CD4-positive, alpha-beta T cell treated with Interleukin-6 at 100 ng/mL for 8 hours (primary cell): ENCODE measurements at places on chromosomes 5 and 9.
A peak's percentile ranks its signal among the peaks of the same experiment; 100 is the strongest.

DNA sequence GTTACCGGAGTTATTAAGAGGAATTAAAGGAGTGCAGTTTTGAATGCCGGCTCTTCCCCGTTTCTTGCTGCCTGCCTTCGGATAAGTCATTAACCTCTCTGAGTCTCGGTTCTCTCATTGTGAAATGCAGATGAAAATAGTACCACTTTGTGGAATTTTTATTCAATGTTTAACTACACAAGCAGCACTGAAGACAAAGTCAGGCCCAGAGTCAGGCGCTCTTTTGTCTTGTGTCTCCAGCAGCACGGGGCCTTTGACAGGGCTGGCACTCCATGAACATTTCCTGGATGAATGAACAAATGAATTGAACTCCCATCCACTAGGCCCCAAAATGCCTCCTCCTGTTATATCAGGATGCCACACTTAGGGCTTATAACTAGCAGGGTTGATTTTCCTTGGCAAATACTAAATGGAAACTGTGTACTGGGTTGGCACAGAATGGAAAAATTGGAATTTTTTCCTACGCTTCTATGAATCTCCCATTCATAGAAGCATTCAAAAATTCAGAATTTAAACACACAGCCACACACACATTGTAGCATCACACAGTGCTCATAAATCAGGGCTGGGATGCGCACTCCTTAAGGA, 332.8 kb downstream of the MLLT3 start:
- DNase-seq, result no peak

DNA sequence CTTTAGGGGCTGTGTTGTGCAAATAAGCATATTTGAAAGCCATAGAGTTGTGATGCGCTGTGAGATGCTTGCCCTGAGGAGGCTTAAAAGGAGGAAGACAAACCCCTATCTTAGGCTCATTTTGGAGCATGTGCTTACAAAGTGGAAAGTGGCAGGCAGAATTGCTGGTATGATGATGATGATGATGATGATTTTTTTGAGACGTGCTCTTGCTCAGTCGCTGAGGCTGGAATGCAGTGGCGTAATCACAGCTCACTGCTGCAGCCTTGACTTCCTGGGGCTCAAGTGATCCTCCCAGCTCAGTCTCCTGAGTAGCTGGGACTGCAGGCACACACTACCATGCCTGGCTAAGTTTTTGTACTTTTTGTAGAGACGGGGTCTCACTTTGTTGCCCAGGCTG, 1.7 kb downstream of the CNOT8 start:
- DNase-seq, result no peak

GRCh38 chr9:79581794-79582193, 10.0 kb downstream of the TLE4 start:
- DNase-seq, result peak; percentile 62

GRCh38 chr5:169435506-169436229, 134.7 kb upstream of the SLIT3 start:
- no peak for DNase-seq

GRCh38 chr5:156892223-156892622, 42.1 kb downstream of the PPP1R2B start:
- DNase-seq, result no peak

DNA sequence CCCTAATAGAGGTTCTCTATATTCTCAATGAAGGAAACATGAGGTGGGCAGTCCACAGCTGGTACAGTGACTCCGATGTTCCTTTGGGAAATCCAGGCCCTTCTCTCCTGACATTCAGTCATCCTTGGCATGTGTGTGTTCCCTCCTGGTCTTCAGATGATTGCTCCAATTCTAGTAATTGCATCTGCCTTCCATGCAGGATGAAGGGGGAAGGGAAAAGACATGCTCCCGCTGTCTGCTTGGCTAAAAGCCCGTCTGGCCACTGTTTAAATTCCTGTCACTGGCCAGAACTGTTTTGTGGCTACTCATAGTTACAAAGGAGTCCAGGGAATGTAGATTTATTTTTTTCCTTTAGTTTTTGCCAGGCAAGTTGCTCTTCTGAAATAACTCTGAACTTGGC, 65.0 kb downstream of the MAST4 start:
- no peak for DNase-seq

DNA sequence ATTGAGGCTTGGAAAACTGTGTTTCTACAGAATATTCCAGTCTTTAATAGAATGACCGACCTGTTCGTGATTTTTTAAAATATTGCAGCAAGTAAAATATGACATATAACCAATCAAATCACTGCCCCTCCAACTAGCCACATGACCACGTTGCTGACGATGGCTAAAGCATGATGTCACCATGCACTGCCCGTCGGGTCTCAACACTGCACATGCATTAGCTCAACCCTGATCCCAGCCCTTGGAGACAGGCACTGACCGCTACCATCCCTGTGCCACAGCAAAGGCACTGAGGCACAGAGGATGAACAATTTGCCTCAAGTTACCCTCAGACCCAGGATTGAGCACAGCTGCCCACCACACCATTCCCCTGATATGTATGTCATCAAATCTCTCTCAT, 13.5 kb downstream of the DDX31 start:
- DNase-seq, result no peak

GRCh38 chr9:14488421-14489190, 174.7 kb upstream of the NFIB start:
- no peak for DNase-seq

DNA sequence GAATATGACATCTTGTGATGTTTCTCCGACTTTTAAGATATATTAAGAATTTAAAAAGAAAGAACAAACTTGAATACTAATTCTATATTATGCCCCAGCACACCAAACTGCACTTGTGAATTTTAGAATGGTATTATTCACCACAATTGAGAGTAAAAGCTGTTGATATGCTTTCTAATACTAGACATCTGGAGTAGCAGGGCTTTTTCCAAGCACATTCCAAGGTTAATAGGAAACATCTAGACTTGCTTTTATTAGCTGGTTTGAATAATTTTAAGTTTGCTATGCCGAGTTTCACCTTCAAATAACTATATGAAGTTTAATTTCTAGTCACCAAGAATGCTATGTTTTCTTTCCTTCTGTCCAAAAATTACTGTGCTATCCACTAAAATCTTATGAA, 13.5 kb downstream of the NREP start:
- no peak for DNase-seq

DNA sequence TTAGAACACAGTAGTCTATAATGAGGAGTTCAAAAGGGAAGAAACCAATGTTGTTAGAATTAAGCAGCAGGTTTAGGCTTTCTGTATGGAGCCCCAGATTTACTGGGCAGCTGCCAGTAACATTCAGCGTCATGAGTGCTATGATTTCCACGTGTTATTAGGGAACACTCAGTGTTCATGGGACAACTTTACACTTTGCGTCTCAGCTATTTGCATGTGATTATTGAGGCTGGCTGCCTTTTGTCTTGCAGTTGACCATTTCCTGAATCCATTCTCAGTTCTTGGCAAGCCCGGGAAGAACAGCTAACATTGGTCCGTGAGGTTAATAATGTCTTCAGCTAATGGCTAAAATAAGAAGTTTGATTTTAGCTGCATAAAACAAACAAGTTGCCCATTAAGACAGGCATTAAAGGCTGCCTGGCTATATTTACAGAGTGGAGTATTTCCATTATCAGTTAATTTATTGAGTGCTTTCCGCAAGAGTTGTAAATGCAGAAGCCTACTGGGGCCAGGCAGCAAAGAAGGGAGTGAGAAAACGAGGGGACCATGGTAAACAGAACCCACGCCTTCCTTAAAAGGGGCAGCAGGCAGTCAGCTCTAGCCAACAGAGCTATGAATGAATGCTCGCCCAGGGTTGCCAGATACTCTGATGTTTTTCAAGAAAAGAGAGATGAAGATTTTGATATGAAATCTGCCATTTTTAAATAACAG, 120.9 kb downstream of the PIP5K1B start:
- DNase-seq, result no peak
